ENCODE measurements at places on chromosomes 3 and 15. TPM values are rescaled to one million over a fixed set of nuclear protein-coding genes. Genes with fewer than 3 reads are reported as not detected.

The CCR9 gene
- 0.22 TPM for total RNA-seq

The HAUS2 gene
- 16.5 TPM for total RNA-seq

The PLA2G4E gene
- total RNA-seq: 0.27 TPM

The ASB14 gene
- total RNA-seq: not detected

The ABHD14A gene
- total RNA-seq: 14.8 TPM

The C3orf20 gene
- total RNA-seq: not detected

The PLS1 gene
- total RNA-seq: 448 TPM

The ZBTB38 gene
- total RNA-seq: 153 TPM

The NCKIPSD gene
- total RNA-seq: 23.7 TPM

The CCK gene
- not detected for total RNA-seq

The PFN2 gene
- 37.8 TPM for total RNA-seq

The ATP13A3 gene
- 96.1 TPM for total RNA-seq

The CCR1 gene
- 10.0 TPM for total RNA-seq

The SHC4 gene
- 3.6 TPM for total RNA-seq

The LMAN1L gene
- 0.55 TPM for total RNA-seq

The SERPINI1 gene
- 3.6 TPM for total RNA-seq

The TNFAIP8L3 gene
- total RNA-seq: 8.2 TPM
